ENCODE measurements at places on chromosomes 7 and 10.

DNA sequence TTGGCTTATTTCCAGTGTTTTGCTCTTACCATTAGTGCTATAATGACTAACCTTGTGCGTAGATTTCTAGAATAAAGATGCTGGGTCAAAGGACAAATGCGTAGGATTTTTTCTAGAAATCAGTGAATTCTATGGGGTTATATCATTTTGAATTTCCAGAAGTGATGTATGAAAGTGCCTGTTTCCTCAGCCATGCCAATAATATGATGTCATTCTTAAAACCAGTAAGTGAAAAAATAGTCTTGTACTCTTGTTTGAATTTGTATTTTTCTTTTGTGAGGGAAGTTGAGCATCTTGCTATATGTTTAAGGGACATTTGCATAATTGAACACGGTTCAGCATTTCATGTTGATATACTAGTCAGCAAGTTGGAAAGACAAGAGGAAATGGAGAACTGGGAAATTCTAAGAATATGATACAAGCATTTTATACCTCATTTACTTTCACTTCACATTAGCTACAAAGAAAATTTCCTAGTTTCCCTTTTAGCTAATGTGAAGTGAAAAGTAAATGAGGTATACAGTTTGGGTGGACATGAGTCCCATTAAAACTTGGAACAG is 3.8 kb upstream of the DNAH11 start:
- DNase-seq, result no peak

- no peak for DNase-seq
These were observed 43.5 kb upstream of the HSPA12A start for GRCh38 chr10:116785867-116786266.

GRCh38 chr10:103699611-103700435 is 155.6 kb downstream of the SH3PXD2A start:
- DNase-seq, result no peak

DNA sequence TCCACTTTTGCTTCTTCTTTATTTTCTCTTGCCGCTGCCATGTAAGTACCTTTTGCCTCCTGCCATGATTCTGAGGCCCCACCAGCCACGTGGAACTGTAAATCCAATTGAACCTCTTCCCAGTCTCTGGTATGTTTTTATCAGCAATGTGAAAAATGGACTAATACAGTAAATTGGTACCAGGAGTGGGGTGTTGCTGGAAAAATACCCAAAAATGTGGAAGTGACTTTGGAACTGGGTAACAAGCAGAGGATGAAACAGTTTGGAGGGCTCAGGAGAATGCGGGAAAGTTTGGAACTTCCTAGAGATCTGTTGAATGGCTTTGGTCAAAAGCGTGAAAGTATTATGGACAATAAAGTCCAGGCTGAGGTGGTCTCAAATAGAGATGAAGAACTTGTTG is 670.3 kb upstream of the ZWINT start:
- no peak for DNase-seq

DNA sequence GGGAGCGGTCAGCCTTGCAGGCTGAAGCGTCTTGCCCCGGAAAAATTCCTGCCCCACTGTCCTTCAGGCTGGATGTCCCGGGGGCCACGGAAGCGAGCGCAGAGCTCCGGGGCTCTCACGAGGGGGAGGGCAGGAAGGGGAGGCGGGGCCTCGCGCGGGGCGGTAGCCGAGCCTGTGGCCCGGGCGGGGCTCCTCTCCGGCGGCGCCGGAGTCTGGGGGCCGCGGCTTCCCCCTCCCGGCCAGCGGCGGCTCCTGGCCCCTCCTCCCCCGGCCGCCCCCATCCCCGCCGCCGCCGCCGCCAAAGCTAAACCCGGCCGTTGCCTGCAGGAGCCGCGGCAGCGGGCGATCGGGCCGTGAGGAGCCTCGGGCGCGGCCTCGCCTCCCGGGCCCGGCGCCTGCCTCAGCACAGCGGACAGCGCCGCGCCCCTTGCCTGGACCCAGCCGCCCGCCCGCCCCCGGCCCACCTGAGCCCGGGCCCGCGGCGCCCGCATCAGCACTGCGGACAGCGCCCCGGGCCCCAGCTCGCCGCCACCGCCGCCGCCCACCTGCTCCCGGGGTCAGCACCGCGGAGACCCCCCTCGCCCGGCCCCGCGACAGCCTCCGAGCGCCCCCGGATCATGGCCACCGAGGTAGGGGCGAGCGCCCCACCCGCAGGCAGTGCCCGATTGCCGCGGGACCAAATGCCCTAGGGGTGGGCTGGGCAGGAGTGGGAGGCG is at the start of gene GOLGA7B:
GOLGA7B (plus strand) TSS at position 157 of the 716 bp plus-strand sequence; CDS start at position 618, 461 bp downstream.
- DNase-seq, result no peak

DNA sequence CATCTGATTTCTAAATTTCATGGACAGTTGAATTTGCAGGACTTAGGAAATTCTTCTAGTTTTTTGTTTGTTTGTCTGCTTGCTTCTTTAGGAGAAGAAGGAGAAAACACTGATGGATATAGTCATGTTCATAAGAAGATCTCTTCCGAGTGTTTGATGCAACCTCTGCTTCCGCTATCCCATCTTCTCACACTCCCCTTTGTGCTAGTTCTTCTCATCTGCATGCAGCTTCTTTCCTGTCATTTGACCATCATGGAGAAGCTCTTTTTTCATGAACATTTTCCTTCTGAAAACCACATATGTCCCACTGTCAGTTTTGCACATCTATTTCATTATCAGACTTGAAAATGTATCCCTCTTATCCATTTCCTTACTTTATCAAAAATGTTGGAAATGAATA is 346.9 kb upstream of the PRKCQ start:
- no peak for DNase-seq

DNA sequence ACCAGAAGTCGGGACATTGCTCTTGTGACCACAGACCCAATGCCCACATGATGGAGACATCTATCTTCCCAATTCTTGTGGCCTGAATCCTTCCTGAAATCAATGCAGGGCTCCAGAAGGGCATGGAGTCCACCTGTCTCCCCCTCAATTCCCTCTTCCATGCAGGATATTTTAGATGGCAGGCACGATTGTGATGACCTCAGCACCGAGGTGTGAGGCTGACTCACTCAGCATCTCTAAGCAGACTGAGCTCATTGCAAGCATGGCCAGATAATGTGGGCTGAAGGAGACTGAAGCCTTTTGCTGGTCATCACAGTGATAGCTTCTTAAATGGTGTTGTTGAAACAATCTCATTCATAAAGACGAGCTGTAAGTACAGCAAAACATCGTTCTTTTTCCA is 374.9 kb upstream of the PODXL start:
- peak; percentile 12 for DNase-seq

GRCh38 chr7:73885433-73885974 is 24.5 kb downstream of the TMEM270 start:
- DNase-seq, result no peak

- DNase-seq, result no peak
These were observed 55.4 kb downstream of the MICALL2 start for GRCh38 chr7:1403638-1404459.

- DNase-seq, result no peak
These were observed 116.9 kb upstream of the SVIL start for GRCh38 chr10:29751684-29752083.

DNA sequence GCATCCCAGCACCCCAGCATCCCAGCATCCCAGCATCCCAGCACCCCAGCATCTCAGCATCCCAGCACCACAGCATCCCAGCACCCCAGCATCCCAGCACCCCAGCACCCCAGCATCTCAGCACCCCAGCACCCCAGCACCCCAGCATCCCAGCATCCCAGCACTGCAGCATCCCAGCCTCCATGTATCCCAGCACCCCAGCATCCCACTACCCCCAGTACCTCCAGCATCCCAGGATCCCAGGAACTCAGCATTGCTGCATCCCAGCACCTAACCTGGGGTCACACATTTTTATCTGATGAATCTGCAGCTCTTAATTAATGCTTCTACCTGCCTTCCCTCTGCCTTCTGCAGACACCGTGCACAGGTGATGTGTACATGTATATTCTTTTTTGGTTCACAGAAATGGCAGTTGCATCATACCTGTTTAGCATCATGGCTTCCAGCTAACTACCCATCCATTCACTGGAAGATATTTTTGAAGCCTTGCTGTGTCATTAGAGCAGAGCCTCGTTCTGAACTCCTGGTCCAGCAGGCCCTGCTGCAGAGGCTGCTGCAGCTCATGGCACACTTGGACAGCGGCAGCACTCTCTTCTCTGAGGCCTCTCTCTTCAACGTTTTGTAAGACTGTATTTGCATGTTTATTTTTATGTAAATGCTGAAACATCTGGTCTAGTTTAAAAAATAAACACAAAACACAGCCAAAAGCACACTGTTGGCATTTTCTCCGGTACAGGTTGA is 4.6 kb upstream of the CFAP46 start:
- DNase-seq, result no peak

GRCh38 chr10:103884681-103885139 is 29.3 kb upstream of the SH3PXD2A start:
- DNase-seq, result peak; percentile 61

DNA sequence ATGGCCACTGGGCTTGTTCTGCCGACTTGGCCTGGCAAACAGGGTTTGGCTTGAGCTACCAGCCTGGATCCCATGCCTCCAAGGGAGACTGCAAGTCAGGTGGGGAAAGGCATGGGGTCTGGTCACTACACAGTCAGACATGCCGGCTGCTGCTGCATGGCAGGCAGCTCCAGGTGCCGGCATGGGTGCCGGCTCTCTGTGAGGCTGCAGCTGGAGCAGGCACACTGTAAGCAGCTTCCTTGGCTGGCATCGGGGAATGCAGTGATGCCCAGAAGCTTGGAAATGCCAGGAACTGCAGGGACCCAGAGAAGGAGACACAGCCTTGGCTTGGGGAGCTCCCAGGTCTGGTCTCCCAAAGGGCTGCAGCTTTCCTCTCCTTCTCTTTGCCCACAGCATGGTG is 305.5 kb upstream of the NRG3 start:
- no peak for DNase-seq

DNA sequence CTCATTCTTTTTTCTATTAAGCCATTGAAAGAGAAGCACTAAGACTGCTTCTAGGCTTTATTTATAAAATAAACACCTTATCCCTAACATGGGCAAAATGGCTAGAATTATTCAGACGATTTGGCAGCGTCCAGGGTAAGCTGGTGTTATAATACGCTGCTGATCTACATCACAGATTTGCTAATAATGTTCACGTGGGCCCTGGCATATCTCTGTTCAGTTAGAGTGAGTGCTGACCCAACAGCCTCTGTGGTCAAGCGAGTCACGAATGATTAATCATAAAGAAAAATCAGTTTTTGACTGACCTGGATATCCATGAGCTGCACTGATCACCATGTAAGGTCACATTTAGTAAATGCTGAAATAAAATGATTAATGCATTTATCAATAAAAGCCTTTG is 28.4 kb upstream of the CBLL1 start:
- peak; percentile 37 for DNase-seq

- DNase-seq, result peak; percentile 77
These were observed 154.1 kb upstream of the AHR start for GRCh38 chr7:17144322-17144721.

- no peak for DNase-seq
These were observed 196.6 kb downstream of the ARL4A start for GRCh38 chr7:12884033-12884432.

GRCh38 chr10:102120991-102121738 is 997 bp upstream of the LDB1 start:
- DNase-seq, result peak; percentile 70

GRCh38 chr10:33942508-33942907 is 608.0 kb upstream of the NRP1 start:
- no peak for DNase-seq

GRCh38 chr7:40899636-40900507 is 765.1 kb downstream of the SUGCT start:
- no peak for DNase-seq

GRCh38 chr10:77643795-77644468 is 6.3 kb upstream of the KCNMA1 start:
- peak; percentile 60 for DNase-seq

GRCh38 chr10:34178756-34179155 is 636.3 kb downstream of the PARD3 start:
- no peak for DNase-seq

DNA sequence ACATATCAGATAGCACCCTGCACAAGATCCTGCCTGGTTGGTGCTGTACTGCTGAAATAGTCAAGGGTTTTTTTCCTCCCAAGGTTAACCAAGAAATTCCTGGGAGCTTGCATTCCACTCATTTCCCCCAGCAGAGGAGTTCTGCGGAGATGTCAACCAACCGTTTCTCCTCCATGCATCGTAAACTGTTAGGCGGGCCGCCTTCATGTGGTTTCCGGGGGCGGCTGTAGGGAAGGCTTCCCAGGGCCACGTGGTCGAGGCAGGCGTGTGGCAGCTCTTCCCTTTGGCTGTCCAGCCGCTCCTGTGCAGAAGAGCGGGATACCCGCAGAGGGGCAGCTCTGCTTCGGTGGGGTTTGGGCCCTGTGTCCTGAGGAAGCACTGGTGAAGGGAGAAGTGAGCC is 113.7 kb downstream of the RGS10 start:
- DNase-seq, result no peak

GRCh38 chr7:45052011-45052410 is 36.8 kb downstream of the NACAD start:
- no peak for DNase-seq

DNA sequence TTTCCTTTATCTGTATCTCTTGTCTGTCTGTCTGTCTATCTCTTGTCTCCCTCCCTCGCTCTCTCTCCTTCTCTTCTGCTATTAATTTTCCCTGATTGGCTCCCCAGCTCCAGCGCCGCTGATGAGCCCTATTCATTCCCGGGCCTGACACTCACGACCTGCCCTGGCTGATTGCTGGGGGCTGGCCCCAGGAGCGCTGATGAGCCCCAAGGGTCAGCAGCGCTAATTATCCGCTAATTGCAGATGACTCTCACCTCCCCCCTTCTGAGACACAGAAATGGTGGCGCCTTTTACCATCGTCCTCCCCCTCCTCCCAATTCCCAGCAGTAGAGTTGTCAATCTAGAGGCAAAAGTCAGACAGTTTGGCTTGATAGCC is 1.3 kb upstream of the GBX1 start:
- DNase-seq, result no peak

DNA sequence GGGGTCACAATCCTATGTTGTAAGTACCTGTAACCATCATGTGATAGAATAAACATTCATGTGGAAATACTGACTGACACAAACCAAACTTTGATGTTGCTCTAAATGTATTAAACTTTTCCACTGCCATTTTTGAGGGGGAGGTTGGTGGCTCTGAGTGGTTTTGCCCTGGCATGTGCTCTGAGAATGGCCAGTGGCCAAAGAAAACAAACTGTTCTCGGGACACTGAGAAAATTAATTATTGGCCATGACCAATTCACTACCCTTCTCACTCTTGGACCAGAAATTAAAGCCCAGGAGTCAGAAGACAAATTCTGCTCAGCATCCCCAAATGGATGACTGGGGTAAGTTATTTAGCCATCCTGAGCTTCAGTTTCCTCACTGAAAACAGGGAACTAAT is 195.9 kb downstream of the XPNPEP1 start:
- DNase-seq, result no peak

DNA sequence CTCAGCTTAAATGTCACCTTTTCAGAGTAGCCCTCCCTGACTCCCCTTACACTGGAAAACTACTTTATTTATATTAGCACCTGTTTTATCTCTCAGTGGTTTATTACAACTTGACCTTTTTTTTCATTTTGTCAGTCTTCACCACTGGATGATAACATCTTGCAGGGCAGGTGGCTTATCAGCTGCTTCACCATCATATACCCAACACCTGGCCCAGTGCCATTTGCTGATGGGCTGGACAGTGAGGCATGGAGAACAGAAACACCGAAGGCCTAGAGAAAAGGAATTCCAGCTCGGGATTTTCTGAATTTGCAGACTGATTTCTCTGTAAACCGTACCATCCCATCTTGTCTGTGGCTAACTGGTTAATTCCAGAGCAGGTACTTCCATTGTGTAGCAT is 48.5 kb downstream of the SORCS3 start:
- no peak for DNase-seq

Data from HFFc6 (cell line).